Kasumi-1 (cell line): ENCODE measurements at places on chromosomes 13 and 19.

GRCh38 chr13:110445183-110445582, 116.3 kb downstream of the RAB20 start:
- DNase-seq = peak; percentile 49

DNA sequence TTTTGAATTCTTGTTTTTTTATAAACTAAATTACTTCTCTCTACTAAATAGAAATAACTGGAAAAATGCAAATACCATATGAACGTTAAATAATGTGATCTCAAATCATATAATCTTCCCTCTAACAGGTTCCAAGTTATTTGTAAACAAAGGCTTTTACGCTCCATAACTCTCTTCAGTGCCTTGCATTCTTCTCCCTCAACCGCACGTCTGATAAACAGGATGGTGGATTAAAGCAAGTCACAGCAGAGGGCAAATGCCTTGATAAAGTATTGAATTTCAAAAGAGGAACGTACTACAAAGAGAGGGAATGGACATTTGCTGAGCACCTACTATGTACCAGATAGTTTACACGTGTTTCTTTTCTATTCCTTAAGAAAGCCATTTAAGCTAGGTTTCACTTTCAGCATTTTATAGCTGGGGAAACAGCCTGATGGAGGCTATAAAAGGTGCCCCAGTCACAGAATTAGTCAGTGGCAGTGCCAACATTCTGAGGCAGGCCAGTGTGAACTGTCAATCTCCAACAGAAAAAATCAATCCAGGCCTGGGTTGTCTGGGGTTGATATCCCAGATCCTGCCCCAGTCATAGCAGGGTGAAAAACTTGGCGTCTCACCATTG, 15.8 kb downstream of the MRPS31 start:
- DNase-seq = no peak

- no peak for DNase-seq
These were observed 169.5 kb upstream of the UFM1 start for GRCh38 chr13:38180126-38180525.

DNA sequence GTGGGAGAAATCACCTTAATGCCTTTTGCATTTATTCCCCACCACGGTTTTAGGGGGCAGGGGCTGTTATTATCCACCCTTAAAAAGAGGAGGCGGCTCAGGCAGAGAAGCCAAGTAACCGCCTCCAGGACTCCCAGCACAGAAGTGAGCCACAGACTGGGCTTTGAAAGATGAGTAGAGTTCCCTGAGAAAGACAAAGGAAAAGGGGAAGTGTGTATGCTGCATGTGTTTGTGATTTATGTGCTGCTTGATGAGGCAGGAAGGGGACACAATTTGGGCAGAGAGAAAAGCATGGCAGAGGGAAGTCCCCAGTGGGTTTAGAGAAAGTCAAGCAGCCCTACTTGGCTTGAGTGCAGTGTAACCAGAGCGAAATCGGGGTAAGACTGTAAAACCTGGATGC, 85.0 kb downstream of the DOCK9 start:
- peak; percentile 85 for DNase-seq

- peak; percentile 24 for DNase-seq
These were observed 17.9 kb upstream of the RFC3 start for GRCh38 chr13:33799950-33800592.

DNA sequence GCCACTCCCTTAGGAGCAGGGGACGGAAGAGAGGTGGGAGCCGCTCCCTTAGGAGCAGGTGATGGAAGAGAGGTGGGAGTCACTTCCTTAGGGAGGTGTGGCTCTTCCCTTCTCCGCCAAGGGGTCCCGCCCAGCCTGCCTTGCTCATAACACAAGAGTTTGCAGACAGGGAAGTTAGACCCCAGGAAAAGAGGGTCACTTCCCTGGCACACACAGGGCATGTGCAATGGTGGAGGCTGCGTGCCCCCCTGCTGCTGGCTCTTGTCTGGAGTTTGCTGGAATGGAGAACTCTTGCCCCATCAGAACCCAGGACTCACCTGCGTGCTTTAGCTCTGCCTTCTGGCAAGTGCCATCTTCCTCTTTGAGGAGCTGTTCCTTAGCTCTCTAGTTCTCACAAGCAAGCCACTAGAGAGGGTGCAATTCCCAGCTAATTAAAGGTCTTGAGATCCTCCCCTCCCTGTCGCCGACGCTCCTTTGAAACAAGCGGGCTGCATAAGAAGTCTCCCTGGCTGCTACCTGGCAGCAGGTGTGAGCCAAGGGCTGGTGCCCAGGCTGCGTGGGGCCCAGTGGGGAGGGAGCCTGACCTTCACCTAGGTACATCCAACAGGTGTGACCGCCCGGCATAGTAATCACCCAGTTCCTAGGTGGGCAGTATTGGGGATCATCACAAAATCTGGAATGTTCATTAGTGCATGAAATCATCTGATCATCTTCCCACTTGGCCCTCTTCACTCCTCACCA, 281.6 kb downstream of the ZNF536 start:
- DNase-seq = no peak

DNA sequence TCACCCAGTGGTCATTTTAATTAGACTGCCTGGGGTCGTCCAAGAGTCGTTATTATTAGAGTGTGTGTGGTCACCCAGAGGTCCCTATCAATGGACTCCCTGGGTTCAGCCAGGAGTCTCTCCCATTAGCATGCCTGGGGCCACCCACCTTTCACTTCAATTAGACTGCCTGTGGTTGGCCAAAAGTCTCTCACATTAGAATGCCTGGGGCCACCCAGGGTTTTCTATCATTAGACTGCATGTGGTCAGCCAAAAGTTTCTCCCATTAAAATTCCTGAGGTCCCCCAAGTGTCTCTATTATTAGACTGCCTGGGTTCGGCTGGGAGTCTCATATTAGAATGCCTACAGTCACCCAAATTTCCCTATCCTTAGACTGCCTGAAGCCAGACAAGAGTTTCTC, 1472.6 kb downstream of the UQCRFS1 start:
- DNase-seq = no peak

DNA sequence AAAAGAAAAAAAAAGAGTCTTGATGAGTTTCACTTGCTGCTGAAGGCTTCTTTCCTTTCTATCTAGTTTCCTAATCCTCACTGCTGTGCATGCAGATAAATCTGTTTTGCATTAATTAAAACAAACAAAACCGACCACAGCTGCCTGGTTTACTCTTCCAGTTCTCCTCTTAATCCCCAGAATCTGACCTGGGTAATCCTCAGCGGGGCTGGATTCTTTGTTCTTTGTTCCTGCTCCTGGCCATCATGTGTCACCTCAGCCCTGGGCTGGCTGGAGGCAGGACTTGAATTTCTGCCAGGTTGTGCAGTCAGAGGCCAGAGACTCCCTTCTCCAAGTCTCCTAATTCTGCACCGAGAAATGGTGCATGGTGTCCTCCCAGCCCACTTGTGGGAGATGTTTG, 52.2 kb upstream of the CYP4F8 start:
- no peak for DNase-seq

DNA sequence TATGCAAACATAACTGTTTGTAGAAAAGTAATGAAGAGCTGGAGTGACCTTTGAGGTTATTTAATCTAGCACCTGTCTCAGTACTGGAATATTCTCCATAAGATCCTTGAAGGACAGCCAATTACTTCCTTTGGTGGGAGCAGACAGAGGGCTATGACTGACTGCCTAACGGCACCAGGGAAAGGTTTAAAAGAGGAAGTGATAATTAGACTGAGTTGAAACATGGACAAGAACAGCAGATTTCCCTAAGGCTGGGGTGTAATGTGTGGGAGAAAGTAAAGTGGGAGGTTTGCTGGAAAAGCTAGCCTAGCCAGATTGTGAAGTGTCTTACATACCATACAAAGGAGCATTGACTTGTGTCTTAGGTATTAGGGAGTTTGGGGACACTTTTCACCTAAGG, 191.3 kb upstream of the PCDH9 start:
- peak; percentile 66 for DNase-seq

DNA sequence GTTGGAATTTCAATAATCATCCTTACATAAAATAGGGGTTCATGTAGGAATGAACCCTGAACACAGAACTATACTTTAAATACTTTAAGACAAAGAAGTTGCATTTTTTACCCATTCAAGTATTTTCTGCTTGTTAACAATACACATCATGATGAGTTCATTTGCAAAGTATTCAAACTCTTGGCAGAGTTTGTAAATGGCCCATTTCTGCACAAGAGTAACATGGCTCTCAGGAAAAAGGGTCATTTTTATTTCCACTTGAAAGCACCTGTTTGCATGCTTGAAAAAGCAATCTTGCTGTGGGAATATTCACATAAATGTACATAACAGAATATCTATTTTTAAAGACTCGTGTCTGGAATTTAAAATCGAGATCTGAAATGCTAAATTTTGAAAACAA, 18.1 kb downstream of the ESD start:
- DNase-seq = no peak

GRCh38 chr13:69857183-69857821, 250.3 kb upstream of the ATXN8OS start:
- DNase-seq = peak; percentile 57

GRCh38 chr19:31499281-31500196, 150.3 kb upstream of the TSHZ3 start:
- no peak for DNase-seq

- DNase-seq = no peak
These were observed 21.7 kb upstream of the ZNF429 start for GRCh38 chr19:21483589-21484170.

DNA sequence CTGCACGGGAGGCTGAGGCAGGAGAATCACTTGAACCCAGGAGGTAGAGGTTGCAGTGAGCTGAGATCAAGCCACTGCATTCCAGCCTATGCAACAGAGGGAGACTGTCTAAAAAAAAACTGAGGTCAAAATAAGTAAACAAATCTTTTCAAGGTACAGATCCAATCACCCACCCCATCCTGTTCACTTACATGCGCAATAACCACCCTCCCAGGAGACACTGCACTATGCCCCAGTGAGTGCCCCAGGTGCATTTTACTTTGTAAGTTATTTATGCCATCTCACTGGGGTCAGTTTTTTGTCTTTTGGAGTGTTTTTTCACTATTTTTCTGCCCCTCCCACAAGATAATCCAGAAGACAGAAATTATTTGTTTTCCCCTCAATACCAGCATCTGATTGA, 6.9 kb upstream of the ZNF253 start:
- no peak for DNase-seq

DNA sequence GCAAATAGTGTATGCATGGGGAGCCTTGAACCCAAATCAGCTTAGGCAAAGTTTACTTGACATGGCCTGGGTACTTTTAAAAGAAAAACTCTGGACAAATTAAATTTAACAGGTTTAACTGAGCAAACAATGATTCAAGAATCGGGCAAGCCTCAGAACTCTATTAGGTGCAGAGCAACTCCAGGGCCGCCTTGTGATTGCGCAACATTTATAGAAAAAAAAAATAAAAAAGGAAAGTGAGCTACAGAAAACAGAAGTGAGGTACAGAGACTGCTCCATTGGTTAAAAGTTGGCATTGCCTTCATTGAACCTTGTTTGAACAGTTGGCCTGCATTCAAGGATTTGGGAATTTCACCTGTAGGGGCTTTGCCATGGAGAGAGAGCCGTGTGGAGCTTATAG, 421.0 kb upstream of the TSHZ3 start:
- no peak for DNase-seq

GRCh38 chr19:42255766-42256745, 1.1 kb upstream of the ERF start:
- peak; percentile 23 for DNase-seq

- DNase-seq = peak; percentile 39
These were observed 47.5 kb downstream of the SPATA13 start for GRCh38 chr13:24207841-24208667.

DNA sequence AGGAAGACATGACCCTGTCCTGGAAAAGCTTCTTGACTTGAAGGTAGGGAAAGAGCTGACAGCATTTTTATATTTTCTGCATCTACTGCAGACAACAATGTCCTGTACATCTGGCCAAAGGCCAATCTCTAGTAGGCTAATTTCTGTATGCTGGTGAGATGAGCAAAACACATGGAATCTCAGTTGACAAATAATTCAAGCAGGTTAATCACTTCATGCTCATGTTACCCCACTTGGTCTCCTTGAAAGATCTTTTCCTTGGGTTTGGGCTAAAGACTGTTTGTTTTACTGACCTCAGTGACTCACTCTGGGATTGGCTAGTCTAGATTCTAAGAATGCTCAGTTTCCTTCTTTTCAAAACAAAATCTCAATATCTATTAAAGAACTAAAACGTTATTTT, 298.8 kb downstream of the LMO7 start:
- no peak for DNase-seq

DNA sequence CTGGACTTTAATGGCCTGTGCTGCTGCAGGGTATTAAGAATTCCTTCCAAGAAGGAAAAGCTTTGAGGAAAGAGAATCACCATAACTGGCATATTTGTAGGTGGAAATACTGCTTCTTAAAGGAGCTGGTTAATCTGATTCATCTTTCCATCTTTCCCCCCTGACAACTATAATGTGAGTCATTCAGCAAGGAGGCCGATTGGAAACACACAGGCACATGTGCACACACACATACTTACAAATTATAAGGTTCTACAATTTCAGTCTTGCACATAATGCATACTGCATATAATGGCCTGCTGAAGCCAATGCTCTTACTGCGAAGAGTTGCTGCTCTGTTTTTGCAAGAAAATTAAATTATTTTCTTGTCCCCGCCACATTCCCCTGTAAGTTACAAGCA, 78.8 kb upstream of the TPP2 start:
- DNase-seq = no peak

DNA sequence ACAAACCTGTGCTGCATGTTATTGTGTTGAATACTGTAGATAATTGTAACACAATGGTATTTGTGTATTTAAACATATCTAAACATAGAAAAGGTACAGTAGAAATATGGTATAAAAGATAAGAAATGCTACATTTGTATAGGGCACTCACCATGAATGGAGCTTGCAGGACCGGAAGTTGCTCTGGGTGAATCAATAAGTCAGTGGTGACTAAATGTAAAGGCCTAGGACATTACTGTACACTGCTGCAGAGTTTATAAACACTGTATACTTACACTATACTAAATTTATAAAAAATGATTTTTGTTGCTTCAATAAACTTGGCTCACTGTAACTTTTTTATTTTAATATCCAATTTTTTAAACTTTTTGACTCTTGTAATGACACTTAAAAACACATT, 34.4 kb downstream of the LMO7 start:
- DNase-seq = no peak

GRCh38 chr19:3284759-3285646, 60.5 kb downstream of the CELF5 start:
- DNase-seq = no peak

GRCh38 chr13:112007191-112007590, 59.8 kb upstream of the SOX1 start:
- no peak for DNase-seq

GRCh38 chr19:48170817-48171347, 402 bp downstream of the ZSWIM9 start:
- DNase-seq = no peak

GRCh38 chr13:42283574-42283973, 11.6 kb downstream of the AKAP11 start:
- no peak for DNase-seq

DNA sequence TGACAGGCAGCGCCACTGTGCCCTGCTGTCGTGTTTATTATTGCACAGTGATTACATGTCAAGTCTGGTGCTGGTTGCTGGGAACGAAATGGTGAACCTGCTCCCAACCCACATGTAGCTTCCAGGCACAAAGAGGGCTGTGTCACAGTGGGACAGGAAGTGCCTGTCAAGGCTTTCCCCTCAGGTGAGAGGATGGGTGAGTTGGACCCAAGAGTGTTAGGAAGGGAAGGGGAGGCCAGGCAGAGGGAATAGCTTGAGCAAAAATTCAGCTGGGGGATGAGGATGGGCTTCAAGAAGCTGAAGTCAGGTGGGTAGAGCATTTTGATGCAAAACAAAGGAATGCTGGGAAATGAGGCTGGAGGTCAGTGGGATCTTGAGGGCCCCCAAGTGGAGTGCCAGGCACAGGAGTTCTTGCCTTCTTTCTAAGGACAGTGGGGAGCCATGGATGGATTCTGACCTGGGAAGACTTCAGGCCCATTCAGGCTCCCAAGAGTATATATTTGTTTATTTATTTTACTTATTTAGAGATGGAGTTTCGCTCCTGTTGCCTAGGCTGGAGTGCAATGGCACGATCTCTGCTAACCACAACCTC, 8.5 kb upstream of the QTRT1 start:
- DNase-seq = no peak
